ENCODE measurements at places on chromosomes 4 and X.

- no peak for DNase-seq
These were observed 11.4 kb upstream of the SLAIN2 start for GRCh38 chr4:48329976-48330375.

DNA sequence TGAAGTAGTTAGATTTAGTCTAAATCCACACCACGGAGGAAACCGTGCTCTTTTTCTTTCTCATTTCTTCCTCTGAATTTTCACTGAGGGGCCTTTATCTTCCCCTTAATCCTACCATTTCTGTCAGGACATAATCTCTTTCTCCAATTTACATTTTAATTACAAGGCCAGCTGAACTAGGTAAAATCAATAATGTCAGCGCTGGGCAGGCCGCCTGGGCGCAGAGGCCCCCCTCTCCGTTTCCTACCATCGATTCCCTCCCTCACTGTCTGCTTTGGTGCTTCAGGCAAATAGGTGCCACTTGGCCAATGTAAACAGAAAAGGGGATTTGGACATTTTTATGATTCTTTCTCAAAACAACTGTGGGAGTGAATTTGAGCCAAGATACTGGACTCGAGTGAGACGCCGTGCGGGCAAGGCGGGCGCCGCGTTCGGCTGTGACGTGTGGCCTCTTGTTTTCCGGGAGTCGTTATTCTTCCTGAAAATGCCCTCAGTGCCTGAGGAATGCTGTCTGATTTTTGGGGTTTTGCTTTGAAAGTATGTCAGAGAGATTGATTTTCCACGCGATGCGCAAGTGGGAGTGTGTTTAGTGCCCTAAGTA, 22.6 kb downstream of the UVSSA start:
- DNase-seq = no peak

DNA sequence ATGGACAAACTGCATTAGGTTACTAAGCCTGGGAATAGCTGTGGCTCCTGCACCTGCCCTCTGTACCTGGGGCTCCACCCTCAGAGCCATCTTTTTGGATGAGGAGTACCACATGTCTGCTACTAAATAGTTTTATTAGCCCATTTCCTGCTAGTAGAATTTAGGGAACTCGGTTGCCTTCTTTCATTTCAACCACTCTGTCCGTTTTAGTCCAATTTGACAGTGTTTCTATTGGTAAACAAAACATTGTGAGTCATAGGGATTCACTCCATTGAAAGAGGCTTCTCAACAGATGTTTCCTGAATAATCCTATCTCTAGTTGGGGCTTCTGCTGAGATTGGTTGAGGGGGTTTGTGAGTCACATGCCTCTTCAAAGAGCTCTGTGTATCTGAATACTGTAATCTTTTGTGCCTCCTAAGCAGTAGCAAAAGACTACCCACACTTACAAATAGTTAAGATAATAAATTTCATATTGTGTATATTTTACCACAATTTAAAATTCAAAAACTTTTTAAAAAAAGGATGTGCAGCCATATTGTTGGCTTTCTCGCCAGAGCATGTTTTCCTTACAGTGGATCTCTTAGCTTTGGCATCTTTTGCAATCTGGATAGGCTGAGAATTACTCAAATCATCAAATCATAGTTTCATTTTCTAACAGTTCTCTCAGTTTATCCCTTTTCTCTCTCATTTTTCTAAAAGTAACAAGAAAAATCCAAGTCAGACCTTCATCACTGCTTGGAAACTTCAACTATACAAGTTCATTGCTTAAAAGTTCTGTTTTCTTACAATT, 9.9 kb downstream of the FAM200B start:
- DNase-seq = no peak

DNA sequence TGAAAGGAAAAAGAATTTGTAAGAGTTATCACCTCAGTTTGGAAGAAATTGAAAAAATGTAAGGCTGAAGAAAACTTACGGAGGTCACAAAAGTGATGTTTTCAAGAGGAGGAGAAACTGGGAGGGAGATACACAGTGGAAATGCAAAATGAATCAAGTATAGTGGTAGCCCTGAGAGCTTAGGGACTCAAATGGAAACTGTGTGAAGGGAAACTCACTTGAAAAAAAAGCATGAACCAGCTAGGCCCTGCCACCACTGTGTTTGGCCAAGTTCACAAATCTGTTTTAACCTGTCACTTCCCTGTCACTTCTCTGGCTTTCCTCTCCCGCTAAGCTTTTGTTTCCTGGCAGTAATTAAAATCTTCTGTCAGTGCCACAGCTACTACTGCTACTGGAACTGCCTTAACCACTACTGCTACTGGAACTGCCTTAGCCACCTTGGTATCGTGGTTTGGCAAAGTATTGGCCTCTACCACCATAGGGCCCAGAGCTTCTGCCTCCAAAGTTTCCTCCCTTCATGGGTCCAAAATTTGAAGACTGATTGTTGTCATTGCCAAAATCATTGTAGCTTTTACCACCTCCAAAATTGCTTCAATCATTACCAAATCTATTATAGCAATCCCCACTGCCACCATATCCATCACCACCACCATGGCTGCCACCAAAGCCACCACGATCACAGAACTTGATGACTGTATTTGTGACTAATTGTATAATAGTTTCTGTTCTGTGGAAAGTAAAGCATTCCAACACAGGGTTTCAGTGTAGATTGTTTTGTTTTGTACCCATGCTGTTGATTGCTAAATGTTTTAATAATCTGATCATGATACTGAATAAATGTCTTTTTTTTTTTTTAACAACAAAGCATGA, 41.5 kb downstream of the SMARCA5 start:
- no peak for DNase-seq

- DNase-seq = no peak
These were observed 241.0 kb downstream of the AFF2 start for GRCh38 chrX:148741441-148741840.

- no peak for DNase-seq
These were observed 10.9 kb upstream of the UVSSA start for GRCh38 chr4:1336088-1336491.

DNA sequence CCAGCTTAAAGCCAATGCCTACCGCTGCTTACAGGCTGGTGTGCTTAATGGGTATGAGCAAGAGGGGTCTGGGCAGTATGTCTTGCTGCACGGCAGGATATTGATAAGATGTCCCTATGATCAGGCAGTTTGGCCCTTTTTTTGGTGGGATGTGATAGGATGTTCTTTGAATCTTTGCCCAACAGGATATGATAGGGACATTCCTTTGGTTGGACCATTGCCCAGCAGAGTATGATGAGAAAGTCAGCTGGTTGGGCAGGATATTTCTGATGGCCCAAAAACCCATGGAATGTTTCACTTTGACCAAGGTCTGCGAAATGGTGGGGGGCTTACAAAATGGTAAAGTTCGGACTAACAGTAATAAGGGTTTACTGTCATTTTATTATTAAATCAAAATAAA, 1060.6 kb downstream of the STIM2 start:
- DNase-seq = no peak

DNA sequence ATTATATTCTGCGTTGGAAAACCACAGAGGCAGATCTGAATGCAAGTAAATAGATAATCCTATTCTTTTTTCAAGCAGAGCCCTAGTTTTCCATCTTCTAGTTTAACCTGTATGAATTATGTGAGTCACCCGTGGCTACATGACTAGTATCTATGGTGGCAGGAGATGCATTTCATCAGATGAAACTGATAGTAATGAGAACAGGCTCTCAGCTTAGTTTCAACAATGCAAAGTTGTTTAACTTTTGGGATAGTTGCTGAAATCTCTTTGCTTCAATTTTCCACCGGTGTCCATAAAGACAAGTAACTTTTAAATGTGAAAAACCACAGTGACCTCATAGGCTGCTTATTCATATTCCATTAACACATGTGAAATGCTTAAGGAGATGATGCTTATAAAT, 1317.4 kb upstream of the TENM3 start:
- DNase-seq = no peak

DNA sequence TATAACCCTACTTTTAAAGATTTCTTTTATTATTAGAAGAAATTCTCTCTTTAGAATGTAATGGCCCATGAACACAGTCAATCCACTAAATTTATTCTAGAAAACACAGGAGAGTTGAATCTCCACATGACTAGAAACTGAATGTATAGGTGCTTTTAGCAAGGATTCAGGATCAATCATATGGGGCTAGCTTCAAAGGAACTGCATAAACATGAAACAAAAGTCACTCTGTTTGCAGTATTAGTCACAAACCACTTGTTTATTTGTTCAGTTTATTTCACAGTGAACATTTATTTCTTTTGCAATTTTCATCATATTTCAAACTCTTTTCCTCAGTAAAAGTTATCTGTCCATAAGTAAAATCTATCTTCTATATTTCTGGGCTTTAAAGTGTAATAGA, 1604.6 kb downstream of the PCDH18 start:
- DNase-seq = no peak
